ENCODE measurements at places on chromosomes 12 and 14.

- DNase-seq: no peak
These were observed 72.3 kb upstream of the DHRS4 start for GRCh38 chr14:23881282-23881681.

GRCh38 chr14:36683083-36683724 is 21.5 kb downstream of the PAX9 start:
- no peak for DNase-seq

DNA sequence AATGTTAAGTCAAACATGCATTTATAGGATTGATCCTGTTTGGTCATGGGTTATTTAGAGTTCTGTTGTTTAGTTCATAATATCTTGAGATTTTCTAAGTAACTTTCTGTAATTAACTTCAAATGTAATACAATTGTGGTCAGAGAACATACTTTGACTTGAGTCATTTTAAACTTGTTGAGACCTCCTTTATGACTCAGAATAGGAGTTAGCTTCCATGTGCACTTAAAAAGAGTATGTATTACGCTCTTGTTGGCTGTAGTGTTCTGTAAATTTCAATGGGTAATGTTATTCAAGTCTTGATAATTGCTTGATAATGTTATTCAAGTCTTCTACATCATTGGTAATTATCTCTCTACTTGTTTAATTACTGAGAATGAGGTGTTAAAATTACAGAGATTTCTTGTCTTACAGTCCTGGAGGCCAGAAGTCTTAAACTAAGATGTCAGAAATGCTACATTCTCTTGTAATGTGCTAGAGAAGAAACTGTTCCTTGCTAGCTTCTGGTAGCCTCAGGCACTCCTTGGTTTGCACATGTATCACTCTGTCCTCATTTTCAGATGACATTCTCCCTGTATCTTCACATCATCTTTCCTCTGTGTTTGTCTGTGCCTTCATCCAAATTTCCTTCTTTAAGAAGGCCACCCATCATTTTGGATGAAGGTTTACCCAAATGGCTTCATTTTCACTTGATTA is 197.3 kb downstream of the TMTC3 start:
- no peak for DNase-seq

- no peak for DNase-seq
These were observed 230.1 kb downstream of the FOXN3 start for GRCh38 chr14:89186856-89187376.

DNA sequence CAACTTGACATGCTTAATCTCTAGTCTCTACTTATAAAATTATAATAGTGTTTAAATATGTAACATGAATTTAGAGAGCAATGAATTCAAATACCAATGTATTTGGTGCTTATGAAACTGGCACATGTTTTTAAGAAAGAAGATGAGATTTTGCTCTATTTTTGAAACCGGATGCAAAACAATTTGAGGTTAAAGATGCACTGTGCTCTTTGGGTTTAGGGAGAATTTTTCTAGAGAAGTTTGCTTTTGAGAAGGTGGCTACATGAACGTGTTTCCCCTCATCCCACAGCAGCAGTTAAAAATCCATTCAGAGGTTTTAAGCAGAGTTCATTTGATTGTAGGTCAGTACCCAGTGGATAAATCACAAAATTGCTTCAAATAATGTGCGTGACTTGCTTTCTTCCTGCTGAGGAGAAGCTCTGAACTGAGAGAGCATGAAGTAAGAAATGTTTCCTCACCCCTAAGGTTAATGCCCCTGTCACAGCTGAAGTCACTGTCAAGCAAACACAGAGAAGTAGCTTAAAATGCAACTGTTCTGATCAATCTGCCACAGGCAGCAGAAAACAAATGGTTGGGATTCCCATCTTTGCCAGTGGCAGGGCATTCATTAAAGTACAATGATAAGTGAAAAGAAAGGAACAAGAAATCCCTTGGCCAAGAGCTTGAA is 241.9 kb upstream of the SYT1 start:
- no peak for DNase-seq

- DNase-seq: no peak
These were observed 16.5 kb downstream of the PUS7L start for GRCh38 chr12:43742106-43742505.

- DNase-seq: no peak
These were observed 51.3 kb downstream of the SRGAP1 start for GRCh38 chr12:63895841-63896240.

GRCh38 chr12:22874151-22874550 is 249.2 kb downstream of the ETNK1 start:
- no peak for DNase-seq

GRCh38 chr12:88437226-88437625 is 143.0 kb downstream of the KITLG start:
- no peak for DNase-seq

DNA sequence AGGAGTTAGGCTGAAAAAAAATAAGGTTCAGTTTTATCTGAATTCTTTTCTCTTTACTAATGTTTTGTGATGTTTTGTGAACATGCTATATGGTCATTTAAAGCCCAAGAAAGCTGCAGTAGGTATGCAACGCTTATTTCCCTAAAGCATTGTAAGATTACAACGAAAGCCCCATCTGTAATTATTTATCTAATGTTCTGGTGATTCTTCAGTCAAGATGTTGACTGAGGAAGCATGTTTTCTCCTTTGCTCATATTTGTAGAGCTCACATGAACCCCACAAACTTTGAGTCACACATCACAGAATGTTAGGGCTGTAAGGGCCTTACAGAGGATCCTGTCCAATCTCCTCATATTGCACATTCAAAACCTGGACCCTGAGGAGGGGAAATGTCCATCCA is 3.2 kb upstream of the TUBA1C start:
- DNase-seq: no peak

GRCh38 chr12:112924986-112925385 is 13.3 kb upstream of the OAS3 start:
- no peak for DNase-seq

DNA sequence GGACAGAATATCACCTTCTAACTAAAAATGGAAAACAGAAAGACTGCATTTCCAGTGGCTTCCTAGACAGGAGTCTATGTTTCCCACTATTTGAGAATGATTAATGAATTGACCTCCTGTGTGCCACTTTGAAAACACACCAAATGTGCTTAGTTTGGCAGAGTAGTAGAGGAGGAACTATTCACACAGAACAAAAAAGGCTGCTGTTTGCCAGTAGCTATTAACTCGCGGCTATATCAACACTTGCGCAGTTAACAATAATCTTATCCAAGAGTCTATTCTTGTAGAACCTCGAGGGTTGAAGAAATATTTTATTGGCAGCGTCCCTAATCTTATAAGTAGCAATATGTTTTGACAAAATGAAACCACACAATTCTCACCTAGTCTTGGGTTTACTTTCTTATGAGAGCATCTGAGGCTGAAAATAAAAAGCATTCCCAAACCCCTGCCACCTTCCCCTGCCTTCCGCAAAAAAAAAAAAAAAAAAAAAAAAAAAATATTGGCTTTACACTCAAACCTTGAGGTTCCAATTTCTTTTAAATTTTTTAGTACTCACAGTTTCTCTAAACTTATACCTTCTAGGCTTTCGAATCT is 127.3 kb upstream of the FLRT2 start:
- DNase-seq: no peak

- DNase-seq: no peak
These were observed 487.5 kb downstream of the TMEM121 start for GRCh38 chr14:106013879-106014376.

- DNase-seq: no peak
These were observed 22.3 kb downstream of the CRADD start for GRCh38 chr12:93699271-93700145.

- no peak for DNase-seq
These were observed 454.5 kb downstream of the ADAMTS20 start for GRCh38 chr12:43097471-43097870.

- peak; percentile 82 for DNase-seq
These were observed at the start of gene C14orf93 for GRCh38 chr14:23009939-23010726. Gene C14orf93, minus strand, starts transcription at chr14:23010143. Its CDS starts 11,120 bp downstream, at chr14:22999023.

DNA sequence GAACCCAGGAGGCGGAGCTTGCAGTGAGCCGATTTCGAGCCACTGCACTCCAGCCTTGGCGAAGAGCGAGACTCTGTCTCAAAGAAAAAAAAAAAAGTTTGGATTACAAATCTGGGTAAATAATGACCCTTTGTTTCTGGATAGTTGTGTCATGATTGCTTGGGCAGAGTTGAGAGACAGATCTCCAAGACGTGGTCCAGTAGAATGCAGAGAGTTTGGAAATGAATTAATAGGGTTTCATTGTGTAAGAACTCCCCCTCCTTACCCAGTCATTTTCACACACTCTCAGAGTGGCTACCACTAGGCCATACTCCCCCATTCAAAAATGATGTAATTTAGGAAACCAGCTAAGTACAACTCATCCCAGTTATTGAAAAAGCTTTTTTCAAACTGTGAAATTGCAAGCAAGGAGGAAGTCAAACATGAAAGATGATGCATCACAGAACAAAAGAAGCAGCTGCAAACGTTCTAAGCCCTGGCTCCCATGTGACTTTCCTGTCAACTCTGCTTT is 1331.9 kb downstream of the AACS start:
- DNase-seq: no peak

DNA sequence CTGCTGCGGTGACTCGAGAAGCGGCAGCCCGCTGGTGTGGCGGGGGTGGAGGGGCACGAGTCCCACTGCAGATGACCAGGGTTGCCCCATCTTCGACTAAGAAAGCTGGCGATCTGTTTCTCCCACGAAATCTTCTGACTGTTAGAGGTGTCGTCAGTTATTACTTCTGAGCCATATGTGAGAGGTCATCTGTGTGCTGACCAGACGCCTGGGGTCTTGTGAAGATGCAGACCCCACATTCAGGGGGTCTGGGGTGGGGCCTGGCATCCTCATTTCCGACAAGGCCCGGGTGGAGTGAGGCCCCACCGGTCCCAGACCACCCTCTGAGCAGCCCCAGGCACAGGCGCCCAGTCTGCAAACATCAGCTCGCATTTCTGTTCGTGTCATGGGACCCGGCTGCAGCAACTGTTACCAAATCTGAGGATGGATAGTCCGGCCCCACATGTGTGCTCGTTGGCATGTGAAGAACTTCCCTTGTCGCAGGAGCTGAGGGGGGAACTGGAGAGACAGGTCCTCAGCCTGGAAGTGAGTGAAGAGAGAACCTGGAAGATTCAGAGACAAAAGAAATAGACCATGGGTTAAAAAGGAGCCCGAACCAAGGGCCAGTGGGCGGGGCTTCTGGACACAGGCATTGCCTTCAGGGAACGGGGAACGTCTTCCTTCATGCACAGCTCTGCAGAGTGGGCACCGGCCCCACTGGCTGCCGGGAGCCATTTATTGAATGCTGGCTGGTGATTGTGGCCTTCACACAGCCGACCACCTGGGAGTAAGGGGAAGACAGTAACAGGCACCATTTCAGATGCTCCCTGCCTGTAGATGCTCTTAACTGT is 135.2 kb downstream of the ADGRD1 start:
- DNase-seq: peak; percentile 14

GRCh38 chr12:48352157-48352760 is 1.5 kb upstream of the ZNF641 start:
- no peak for DNase-seq

DNA sequence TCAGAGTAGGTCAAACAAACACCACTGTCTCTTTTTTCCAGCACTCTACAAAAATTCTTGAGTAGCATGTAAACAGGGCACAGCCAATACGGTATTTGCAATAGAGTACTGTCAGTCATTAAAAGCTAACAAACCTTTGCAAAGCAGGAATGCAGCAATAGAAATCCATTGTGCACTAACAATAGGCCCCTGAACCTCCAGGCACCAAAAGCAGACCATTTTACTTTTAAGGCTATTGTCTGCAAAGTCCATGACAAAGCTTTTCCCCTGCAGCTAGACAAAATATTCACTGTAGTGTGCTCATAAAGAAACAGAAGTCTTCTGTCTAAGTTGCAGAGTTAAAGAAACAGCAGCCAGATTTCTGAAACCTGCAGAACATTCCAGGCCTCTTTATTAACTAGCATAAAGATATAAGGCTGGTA is 191.9 kb downstream of the SOX5 start:
- DNase-seq: no peak

DNA sequence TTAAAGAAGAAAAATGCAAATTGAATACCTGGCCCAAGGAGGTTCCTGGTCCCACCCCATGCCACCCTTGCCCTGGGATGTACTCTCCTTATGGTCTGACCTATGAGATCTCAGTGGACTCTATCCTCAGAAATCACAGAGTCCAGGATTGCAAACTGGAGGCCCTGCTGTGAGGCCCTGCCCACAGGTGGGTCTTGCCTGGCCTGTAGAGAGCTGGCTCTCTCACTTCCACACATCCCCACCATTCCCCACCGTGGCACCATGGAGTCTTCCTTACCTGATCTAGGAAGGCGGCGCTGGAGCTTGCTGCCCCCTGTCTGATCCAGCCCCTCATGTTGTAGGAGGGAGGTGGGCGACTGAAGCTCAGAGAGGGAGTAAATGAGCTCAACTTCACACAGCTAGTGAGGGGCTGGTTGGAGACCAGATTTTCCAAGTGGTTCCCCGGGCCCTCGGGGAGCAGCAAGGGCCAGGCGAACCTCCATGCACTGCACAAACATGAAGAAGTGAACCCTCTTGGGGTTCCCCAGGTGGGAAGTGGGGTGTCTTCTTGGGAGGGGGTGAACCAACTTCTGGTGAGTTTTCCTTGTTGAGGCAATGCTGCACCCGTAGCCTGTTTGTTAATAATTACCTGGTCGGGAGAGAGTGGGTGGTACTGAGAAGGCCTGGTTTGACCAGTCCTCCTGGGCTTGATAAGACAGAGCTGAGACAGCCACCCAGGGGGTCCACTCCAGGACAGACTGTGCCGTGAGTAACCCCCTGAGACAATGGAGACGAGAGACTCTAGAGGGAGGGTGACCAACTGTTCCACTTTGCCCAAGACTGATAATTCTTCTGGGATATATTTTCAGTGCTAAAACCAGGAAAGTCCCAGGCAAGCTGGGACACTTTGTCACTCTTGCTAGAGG is at the start of gene SERPINA4:
Gene SERPINA4, plus strand, starts transcription at position 692 of the 905 bp plus-strand sequence. CDS start 2,041 bp downstream, outside the sequence.
- DNase-seq: no peak

- no peak for DNase-seq
These were observed 30.6 kb downstream of the ITPK1 start for GRCh38 chr14:93084866-93085857.

GRCh38 chr12:12997156-12997555 is 2.9 kb downstream of the HEBP1 start:
- no peak for DNase-seq

- peak; percentile 26 for DNase-seq
These were observed at the start of gene FBLN5 for GRCh38 chr14:91947475-91948184. Gene FBLN5, minus strand, starts transcription at chr14:91947694. Its CDS starts 465 bp downstream, at chr14:91947229.

DNA sequence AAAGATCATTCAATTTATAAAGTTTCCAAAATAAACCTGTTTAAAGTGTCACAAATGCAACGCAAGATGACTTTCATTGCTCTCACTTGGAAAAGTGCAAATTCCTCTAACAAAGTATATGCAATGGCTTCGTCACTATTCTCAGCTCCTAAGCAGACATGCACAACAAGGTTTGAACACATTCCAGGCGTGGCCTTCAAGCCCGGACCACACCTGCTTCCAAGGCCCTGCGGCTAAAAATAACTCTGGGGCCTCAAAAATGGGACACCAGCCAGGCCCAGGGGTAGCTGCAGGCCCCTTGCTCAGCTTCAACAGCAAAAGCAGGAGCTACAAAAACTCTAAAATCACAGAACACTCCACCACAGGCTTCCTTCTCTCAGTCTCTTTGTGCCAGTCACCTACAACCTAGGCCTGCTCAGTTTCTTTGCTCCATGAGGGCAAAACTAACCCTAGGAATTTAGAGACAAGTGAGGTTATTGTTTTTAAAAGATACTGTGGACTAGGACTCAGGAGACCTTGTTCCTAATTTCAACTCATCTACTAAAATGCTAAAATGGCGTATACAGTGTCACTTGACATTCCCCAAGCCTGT is 29.3 kb downstream of the DUSP16 start:
- DNase-seq: no peak

Data from glutamatergic neuron (in vitro differentiated cells).